Stimulated activated CD4-positive, alpha-beta T cell treated with anti-CD3 and anti-CD28 coated beads, Interleukin-1b, Interleukin-23, amount 100 ng/mL, for 1 hour (primary cell): ENCODE measurements at places on chromosomes 4 and X.

- DNase-seq = no peak
Observed at GRCh38 chrX:103817502-103817901, 14.6 kb downstream of the RAB9B start.

- DNase-seq = no peak
Observed at GRCh38 chr4:28287831-28288233, 1427.2 kb downstream of the STIM2 start.

GRCh38 chrX:39426101-39426500 is 624.8 kb downstream of the MID1IP1 start:
- DNase-seq = no peak

- DNase-seq = no peak
Observed at GRCh38 chrX:71612256-71612655, 6.1 kb downstream of the CXCR3 start.

DNA sequence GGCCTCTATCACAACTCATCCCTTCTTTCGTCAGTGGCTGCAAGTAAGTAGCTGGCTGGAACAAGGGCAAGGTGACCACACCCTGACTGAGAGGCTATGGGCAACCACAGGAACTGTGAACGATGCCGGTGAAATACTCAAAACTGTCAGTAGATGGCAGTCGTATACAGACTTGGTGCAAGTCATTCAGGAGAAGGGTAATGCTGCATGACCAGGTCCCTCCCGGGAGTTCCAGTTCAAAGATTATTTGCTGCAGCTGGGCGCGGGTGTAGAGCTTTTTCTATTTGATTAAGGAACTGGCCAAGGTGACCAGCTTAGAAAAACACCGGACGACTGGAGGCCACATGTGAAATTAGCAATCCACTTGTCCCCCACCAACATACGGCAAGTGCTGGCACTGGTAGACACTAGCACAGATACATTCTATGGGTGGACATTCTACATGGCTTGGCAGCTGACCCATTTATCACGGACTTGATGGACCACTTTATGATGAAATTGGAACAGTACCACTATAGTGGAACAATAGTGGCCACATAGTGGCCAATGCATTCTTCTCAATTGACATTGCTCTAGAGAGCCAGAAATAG is 726.6 kb downstream of the TRAM1L1 start:
- no peak for DNase-seq

- no peak for DNase-seq
Observed at GRCh38 chr4:26727844-26728243, 132.8 kb upstream of the STIM2 start.

DNA sequence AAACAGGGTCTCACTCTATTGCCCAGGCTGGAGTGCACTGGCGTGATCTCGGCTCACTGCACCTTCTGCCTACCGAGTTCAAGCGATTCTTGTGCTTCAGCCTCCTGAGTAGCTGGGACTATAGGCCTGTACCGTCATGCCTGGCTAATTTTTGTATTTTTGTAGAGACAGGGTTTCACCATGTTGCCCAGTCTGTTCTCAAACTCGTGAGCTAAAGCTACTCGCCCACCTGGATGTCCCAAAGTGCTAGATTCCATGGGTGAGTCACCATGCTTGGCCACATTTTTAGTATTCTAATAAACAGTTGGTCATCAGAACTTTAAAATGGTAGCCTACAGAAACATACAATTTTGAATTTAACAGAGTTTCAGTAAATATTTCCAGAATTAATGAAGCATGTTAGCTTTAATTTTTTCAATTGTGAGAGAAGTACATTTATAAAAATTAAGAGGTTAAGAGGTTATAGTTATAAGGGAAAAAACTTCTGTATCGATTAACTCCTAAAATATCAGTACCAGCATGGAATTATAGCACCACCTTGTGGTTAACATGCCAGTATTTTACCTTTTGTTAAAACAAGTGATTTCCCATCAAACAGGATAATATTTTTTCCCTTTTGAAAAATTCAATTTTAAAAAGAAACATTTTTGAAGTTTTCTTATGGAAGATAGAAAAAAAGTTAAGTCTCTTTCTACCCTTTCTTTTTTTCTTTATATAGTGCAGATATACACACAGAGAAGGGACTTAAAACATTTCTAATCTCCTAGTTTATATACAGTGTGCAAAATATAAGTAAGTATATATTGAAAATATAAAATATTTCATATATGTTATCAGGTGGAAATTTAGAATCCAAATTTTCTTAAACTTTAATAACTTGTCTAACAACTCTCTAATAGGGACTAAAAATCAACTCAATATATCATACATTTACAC is 35.4 kb downstream of the CEP44 start:
- DNase-seq = no peak

GRCh38 chrX:29318012-29318411 is 730.8 kb downstream of the IL1RAPL1 start:
- DNase-seq = no peak

- DNase-seq = no peak
Observed at GRCh38 chrX:134484039-134484438, 24.1 kb downstream of the HPRT1 start.

DNA sequence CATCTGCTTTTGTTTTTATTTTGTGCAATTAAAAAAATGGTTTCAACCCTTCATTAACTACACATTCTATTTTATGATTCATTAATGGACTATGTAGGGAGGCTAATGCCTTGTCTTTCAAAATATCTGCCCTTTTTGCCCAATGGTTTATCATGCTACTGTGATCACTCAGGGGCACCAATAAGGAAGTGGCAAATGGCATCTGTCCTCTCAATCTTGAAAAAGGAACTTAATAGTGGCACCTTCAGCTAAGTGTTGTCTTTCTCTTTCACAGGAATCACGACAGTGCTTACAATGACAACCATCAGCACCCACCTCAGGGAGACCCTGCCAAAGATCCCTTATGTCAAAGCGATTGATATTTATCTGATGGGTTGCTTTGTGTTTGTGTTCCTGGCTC is 57.1 kb downstream of the COMMD8 start:
- DNase-seq = no peak

GRCh38 chr4:3729188-3729881 is 36.9 kb upstream of the ADRA2C start:
- no peak for DNase-seq

- DNase-seq = no peak
Observed at GRCh38 chrX:41933546-41933945, 10.2 kb upstream of the CASK start.

DNA sequence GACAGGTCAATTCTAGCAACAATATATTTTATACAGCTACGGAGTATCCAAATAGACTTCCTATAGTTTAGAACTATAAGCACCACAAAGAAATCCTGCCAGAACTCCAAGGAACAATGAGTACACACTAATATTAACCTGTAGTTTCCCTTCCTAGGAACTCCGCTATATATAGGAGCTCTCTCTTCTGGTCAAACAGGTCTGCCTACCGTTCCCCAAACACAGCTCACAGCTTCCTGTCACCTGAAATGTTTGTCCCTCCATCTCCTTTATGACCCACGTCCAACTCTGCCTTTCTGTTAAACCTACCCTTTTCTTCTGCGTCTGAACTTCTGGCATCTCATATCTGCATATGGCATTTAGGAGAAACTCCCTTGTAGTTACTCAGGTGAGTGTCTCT is 10.5 kb upstream of the GJB1 start:
- no peak for DNase-seq

DNA sequence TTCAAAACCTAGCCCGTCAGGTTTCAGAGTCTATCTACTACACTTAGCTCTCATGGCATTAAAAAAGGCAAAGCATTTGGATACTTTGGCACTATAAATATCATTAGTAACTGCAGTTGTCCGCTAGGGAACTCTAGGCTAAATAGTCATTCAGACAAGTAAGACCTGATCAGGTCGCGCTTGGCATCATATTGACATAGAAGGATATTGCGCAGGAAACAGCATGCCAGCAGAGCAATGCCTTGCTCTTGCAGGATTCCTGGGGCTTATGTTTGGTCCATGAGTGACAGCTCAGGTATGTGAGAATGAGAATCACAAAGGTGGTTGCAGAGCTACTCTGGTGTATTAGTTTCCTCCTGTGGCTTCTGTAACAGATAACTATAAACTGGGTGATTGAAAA is 62.7 kb downstream of the KDM6A start:
- no peak for DNase-seq

DNA sequence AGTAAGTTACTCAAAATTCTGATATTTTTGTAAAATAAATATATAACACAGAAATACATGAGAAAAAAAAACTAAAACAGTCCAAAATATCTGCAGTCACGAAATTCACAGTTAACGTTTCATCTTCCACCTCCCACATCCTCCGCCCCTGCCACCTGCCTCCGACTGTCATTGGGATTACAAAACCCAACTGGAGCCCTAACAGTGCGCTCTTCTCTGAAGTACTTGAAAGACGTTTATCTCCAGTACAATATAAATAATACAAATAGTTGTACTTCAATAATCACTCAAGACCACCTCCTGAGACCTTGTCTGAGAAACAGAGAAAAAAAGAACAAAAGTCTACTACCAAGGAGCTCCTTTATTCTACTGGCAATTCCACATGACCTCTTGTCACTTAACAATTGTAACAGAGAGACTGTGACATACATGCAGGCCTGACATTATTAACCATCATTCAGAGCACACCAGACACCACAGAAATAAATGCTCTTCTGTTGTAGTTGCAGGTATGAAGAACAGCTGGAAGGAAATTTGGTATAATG is 280.6 kb downstream of the PPP3CA start:
- no peak for DNase-seq
